ENCODE measurements at places on chromosomes 3 and 15.

DNA sequence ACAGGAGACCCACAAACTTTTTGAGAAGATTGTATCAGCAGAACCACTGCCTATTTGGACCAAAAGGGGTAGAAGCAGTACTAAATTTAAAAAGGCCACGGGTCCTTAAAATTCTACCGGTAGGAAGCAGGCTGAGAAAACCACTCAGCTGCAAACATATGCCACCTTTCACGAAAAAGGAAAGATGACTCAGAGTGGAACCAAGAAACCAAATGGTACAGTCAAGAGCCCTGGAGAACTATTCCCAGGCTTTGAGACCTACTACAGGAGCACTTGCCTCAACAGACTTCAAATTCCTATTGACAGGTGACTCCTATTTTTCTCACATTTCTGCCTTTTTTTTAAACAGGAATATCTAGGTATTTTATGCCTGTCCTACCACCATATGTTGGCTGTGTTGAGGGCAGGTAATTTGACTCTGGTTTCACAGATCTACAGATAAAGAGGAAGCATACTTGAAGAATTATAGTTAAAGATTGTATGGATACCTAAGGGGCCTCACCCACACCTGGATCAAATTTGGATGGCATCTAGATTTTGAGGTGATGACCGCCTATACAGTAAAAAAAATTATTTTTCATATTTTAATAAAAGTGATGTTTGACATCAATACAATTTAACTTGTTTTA, 10.1 kb downstream of the GOLIM4 start:
- H3K4me3 ChIP-seq: no peak overlapping the region
- DNase-seq: no peak
- H3K27me3 ChIP-seq: no peaks in the 10 kb centered on the region
- H3K27ac ChIP-seq: no peak overlapping the region

DNA sequence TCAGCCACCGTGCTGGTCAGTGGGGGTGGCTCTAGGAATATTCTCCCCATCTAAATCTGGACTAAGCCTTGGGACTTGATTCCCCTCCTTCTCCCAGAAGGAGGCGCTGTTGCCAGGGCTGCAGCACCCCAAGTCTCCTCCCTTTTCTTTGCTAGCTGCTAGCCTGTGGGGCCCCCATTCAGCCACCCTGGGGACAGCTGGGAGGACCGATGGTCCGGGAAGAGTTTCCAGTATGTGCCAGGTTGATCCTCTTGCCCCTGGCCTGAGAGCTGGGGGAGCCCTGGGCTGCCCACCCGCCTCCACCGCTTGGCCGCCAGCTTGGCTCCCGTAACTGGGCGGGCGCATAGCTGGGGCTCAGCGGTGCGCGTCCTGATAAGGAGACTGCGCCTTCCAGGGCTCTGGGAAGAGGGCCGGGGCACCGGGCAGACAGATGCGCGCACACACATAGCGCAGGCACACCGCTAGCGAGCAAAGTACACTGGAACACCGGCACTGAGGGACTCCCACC, 4.2 kb downstream of the SMAD6 start:
- no peaks in the 10 kb centered on the region for H3K27me3 ChIP-seq
- no peaks in the 10 kb centered on the region for H3K36me3 ChIP-seq
- peak; percentile 71 for DNase-seq
- H3K27ac ChIP-seq: peak overlapping the region; percentile 92

- H3K27me3 ChIP-seq: no peaks in the 10 kb centered on the region
- no peak overlapping the region for H3K27ac ChIP-seq
- H3K4me1 ChIP-seq: peaks cover 3% of the 10 kb centered on the region
- DNase-seq: no peak
Measured at GRCh38 chr3:98012979-98013378, 22.1 kb downstream of the GABRR3 start.

DNA sequence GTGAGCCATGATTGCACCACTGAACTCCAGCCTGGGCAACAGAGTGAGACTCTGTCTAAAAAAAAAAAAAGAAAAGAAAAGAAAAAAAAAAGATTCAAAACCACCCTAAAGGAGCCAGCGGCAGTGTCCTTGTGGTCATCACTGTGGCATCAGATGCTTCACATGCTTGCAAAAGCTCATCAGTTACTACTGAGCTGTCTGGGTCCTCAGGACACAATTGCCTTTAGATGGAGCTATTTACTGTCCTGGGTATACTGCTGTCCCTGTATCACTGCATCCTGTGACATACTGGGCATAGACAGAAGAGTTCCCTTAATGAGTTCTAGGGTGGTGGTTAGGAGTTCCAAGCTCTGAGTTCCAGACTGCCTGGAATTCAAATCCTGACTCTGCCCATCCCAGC, 85.8 kb downstream of the LINGO1 start:
- peaks cover 29% of the 10 kb centered on the region for H3K4me1 ChIP-seq
- no peak overlapping the region for H3K4me3 ChIP-seq
- H3K27me3 ChIP-seq: no peaks in the 10 kb centered on the region
- no peaks in the 10 kb centered on the region for H3K36me3 ChIP-seq
- no peak overlapping the region for H3K27ac ChIP-seq

- H3K4me3 ChIP-seq: no peak overlapping the region
- DNase-seq: no peak
- no peaks in the 10 kb centered on the region for H3K36me3 ChIP-seq
- H3K27me3 ChIP-seq: peaks cover 19% of the 10 kb centered on the region
Measured at GRCh38 chr15:69573815-69574475, 121.3 kb downstream of the RPLP1 start.

DNA sequence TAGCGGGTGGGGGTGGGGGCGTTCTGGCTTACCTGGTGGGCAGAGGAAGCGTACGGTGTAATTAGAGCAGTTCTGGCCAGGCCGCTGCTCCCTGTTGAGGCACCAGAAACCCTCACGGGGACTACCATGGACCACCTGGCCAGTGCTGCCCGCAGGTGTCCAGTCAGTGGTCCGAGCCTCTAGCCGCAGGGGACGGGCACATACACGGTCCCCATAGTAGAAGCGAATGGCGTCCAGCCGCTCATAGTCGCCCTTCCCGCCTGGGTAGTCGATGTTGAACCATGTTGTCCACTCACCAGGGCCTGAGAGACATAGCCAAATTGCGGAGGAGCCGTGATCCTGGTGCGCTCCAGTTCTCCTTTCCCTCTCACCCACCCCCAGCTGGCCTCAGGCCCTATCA, 4.5 kb downstream of the CILP start:
- no peak overlapping the region for H3K4me3 ChIP-seq
- no peaks in the 10 kb centered on the region for H3K27me3 ChIP-seq
- no peaks in the 10 kb centered on the region for H3K36me3 ChIP-seq
- DNase-seq: no peak

GRCh38 chr3:156170571-156170970, 50.2 kb downstream of the KCNAB1 start:
- no peaks in the 10 kb centered on the region for H3K4me1 ChIP-seq
- DNase-seq: no peak
- no peaks in the 10 kb centered on the region for H3K36me3 ChIP-seq
- H3K27ac ChIP-seq: no peak overlapping the region
- no peaks in the 10 kb centered on the region for H3K27me3 ChIP-seq

DNA sequence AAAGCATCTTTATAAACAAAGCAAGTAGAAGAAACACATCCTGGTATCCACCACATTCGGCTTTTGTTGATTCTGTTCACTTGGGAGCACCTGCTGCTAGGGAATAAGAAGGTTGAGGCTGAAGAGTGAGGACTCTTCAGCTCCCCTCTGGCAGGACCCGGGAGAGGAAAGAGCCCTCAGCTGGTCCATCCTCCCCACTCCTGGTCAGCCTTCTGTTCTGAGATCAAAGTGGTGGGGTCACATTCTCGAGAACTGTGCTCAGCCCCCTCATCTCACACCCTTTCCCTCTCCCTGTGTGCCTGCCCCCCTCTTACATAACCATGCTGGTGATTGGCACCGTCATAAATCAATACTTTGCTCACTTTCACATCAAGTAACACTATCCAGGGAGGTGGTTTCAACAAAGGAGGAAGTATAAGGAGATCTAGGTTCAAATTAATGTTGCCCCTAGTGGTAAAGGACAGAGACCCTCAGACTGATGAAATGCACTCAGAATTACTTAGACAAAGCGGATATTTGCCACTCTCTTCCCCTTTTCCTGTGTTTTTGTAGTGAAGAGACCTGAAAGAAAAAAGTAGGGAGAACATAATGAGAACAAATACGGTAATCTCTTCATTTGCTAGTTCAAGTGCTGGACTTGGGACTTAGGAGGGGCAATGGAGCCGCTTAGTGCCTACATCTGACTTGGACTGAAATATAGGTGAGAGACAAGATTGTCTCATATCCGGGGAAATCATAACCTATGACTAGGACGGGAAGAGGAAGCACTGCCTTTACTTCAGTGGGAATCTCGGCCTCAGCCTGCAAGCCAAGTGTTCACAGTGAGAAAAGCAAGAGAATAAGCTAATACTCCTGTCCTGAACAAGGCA, at the start of gene NR1I2:
Gene NR1I2 (plus strand): TSS at position 772 of the 869 bp plus-strand sequence.
- no peak for DNase-seq
- no peaks in the 10 kb centered on the region for H3K4me1 ChIP-seq
- H3K27ac ChIP-seq: no peak within 1 kb of the TSS
- no peak within 1 kb of the TSS for H3K4me3 ChIP-seq
- H3K36me3 ChIP-seq: no peaks in the 10 kb centered on the region
- H3K27me3 ChIP-seq: no peaks in the 10 kb centered on the region

- DNase-seq: no peak
- H3K27ac ChIP-seq: peak overlapping the region; percentile 69
- no peaks in the 10 kb centered on the region for H3K27me3 ChIP-seq
- no peak overlapping the region for H3K4me3 ChIP-seq
Measured at GRCh38 chr15:99511531-99511865, 54.3 kb upstream of the MEF2A start.

DNA sequence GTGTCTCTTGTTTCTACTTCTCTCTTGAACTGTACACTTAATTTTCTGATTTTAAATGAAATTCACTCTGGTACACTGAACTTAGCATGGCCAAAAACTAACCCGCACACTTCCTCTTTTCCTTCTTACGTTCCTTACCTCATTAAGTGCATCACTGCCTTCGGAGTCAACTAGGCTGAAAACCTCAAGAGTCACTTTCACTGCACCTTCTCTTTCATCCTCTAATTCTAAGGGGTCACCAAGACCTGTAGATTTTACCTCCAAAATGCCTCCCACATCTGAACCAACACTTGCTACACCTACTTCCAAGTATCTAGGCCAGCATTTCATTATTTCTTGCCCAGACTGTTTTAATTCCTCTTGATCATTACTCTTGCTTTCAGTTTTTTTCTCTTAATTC, 6.6 kb downstream of the CBLB start:
- H3K4me1 ChIP-seq: peaks cover 86% of the 10 kb centered on the region
- no peak overlapping the region for H3K4me3 ChIP-seq
- no peak for DNase-seq
- peaks cover 45% of the 10 kb centered on the region for H3K36me3 ChIP-seq
- H3K27ac ChIP-seq: no peak overlapping the region

- no peaks in the 10 kb centered on the region for H3K27me3 ChIP-seq
- peaks cover 8% of the 10 kb centered on the region for H3K4me1 ChIP-seq
- H3K4me3 ChIP-seq: no peak overlapping the region
- DNase-seq: no peak
- no peak overlapping the region for H3K27ac ChIP-seq
Measured at GRCh38 chr3:14471016-14471415, 68.6 kb downstream of the SLC6A6 start.

- H3K36me3 ChIP-seq: no peaks in the 10 kb centered on the region
- no peak overlapping the region for H3K4me3 ChIP-seq
- no peak for DNase-seq
- H3K27ac ChIP-seq: peak overlapping the region; percentile 36
- no peaks in the 10 kb centered on the region for H3K27me3 ChIP-seq
Measured at GRCh38 chr3:142987080-142987700, 14.2 kb upstream of the U2SURP start.

DNA sequence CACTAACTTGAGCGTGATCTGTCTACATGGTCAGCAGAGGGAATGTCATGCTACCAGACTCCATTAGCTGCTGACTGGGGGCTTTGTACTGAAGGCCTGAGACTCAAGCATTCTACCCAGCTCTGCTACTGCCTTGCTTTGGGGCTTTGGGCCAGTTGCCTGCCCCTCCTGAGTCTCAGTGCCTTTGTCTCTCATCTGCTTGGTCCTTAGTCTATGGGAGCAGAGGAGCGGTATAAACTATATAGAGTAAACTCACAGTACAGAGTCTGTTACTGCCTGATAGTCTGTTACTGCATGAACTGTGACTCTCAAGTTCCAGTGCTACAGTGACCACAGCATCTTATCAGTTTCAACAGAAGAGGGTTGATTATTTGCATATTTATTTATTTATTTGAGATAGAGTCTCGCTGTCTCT, 38.5 kb upstream of the C15orf39 start:
- H3K27me3 ChIP-seq: no peaks in the 10 kb centered on the region
- no peaks in the 10 kb centered on the region for H3K4me1 ChIP-seq
- no peak overlapping the region for H3K27ac ChIP-seq
- no peak for DNase-seq

DNA sequence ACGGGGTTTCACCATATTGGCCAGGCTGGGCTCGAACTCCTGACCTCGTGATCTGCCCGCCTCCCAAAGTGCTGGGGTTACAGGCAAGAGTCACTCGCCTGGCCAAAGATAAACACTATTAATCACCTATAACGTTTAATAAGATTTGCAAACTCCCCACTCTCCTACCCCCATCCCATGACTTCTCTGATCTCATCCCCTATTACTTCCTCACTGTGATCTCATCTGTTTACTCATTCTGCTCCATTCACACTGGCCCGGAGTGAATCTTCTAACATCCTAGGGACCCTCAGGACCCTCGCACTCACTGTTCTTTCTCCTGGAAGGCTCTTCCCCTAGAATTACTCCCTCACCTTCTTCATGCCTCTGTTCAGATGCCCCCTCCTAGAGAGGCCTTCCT, 78.9 kb downstream of the DGKG start:
- no peak overlapping the region for H3K4me3 ChIP-seq
- H3K27ac ChIP-seq: no peak overlapping the region
- H3K4me1 ChIP-seq: no peaks in the 10 kb centered on the region
- DNase-seq: no peak

DNA sequence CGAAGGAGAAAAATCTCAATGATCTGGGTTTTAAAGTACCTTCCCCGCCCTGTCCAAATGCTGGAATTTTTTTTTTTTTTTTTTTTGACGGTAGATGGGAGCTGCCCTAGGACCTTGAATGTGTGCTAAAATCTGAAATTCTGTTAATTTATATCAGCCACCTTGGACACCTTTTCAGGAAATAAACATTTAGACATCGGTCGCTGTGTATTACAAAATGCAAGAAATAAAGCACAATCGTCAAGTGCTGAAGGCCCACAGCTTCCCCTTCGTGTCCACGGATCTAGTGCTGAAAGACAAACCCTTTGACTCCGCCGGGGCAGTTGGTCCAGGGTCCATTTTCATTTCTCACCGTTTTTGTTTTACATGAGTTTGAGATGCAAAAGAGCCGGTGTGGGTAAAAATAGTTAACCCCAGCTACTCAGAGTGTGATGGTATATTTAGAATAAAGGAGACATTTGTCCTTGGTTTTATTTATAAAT, 90.2 kb upstream of the CHD2 start:
- no peaks in the 10 kb centered on the region for H3K36me3 ChIP-seq
- peaks cover 29% of the 10 kb centered on the region for H3K4me1 ChIP-seq
- no peak for DNase-seq
- peak overlapping the region; percentile 73 for H3K4me3 ChIP-seq
- no peaks in the 10 kb centered on the region for H3K27me3 ChIP-seq

- H3K27me3 ChIP-seq: no peaks in the 10 kb centered on the region
- DNase-seq: peak; percentile 39
- H3K27ac ChIP-seq: no peak overlapping the region
- H3K4me3 ChIP-seq: no peak overlapping the region
- no peaks in the 10 kb centered on the region for H3K36me3 ChIP-seq
- H3K4me1 ChIP-seq: peaks cover 5% of the 10 kb centered on the region
Measured at GRCh38 chr3:11438646-11439045, 166.4 kb downstream of the ATG7 start.
